ENCODE measurements at places on chromosomes 7 and 10.

DNA sequence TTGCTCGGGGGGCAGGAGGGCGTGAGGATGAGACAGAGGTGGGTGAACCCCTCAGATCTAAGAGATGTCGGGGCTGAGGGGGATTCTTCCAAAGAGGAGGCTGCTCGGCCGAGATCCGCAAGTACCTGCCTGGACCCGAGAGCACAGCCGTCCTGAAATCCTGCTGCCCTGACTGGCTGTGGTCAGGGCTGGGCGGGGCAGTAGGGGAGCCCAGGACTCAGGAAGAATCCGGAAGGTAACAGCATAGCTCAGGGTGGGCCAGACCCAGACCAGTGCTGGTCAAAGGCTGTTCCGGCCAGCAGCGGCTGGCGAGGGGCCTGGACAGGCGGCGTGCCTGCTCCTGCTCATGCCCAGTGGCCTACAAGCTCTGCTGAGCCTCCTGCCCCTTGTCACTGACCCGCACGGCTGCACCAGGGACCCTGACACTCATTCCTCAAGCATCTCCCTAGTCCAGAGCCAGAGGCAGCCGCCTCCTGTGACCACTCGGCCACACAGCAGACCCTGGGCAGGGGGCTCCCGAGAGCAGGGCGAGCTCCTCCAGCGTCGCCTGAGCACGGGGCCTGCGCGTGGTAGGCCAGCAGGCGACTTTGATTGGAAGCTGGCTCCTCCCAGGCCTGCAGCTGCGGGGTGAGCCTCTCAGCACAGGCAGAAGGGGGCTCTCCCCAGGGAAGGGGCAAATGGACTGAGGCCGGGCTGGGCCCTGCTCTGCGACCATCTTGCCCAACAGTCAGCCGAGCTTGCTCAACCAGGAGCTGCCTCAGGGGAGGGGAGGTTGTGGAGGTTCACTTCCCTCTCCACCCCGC is 3.1 kb upstream of the ADAP1 start:
- DNase-seq: no peak

DNA sequence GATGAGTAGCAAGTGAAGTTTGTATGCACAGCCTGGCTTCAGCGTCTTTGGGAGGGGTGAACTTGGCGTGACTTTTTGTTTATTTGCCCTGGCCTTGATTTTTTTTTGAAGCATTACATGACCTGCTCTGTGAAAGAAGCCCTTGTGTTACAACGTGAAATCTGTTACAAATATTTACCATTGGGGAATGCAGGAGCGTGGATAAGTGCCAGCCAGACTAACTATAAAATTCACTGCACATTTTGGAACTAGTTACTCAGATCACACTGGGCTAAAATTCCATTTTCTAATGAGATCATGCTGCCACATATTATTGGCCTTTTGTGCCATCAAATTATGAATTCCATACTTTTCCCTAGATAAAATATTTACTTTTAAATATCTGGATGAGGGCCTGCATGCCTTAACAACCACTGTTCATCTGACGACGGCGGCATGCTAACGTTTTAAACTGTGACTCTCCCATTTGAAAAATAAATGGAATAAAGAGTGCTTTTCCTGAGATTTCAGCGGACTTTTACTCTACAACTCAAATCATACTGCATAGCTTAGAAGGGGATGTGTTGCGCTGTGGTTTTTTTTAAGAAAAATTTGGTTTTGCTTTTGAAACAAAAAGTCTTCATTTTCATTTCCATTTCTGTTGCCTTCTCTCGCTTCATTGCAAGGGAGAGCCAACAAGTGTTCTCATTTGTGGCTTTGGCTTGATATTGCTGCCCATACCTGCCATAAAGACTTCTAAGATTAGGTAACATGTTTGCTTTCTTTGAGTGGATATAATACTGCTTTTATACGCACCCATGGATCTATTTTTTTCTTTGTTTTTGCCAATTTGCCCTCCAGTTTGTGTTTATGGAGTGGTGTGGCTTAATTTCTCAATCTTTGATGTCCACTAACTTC is 352.2 kb downstream of the TFEC start:
- DNase-seq: no peak

DNA sequence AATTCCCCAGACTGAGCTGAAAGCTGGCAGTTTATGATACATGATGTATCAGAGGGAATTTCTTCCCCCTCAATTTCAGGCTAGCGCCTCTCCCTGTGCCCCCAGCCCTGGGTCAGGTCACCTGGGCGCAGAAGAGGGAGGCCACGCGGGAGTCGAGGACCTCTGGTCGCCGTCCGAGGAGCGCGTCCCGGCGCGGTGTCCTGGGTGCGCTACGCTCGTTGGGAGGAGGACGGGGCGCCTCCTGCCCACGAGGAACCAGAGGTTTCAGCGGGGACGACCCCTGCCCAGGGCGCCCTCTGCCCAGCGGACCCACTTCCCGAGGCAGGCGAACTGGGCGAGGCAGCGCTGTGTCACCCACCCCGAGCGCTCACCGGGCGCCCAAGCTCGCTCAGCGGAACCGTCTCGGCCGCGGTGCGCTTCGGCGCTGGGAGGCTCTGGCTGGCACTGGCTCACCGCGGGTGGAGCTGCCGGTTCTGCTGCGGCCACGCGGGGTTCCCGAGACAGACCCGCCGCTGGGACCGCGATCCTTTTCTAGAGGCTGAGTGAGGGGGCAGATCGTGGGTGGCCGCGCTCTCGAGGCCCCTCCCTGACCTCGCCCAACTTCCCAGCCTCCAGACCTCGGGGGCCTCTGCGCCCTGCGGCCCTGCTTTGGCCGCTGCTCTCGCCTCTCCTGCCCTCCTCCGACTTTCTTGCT is at the start of gene FAM237B:
Gene FAM237B, minus strand, starts transcription at position 504 of the 694 bp plus-strand sequence. CDS start 1,556 bp downstream, outside the sequence.
- no peak for DNase-seq

DNA sequence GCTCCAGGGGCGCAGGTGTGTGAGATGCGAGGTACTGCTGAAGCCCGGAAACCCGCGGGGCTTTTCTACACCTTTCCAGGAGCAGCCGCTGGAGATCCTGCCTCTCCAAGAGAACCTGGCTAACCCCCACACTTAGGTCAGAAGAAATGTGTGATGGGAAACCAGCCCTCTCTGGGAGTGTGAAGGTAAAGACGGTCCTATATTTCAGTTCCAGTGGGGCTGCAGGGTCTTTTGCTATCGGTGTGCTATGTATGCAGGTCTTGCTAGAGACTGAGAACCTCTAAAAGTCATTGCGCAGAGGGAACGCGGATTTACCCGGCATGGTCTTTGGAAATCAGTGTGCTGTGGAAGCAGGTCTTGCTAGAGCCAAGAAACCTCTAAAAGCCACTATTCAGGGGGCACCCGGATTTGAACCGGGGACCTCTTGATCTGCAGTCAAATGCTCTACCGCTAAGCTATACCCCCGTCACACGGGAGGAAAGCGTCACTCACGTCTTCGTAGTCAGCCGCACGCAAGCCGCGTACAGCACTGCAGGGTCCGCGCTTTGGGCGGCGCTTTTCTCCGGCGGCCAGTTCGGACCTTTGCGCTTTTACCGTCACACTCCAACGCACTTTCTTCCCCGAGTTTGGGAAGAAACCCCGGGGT is 46.0 kb downstream of the ZNF777 start:
- peak; percentile 22 for DNase-seq

GRCh38 chr7:37277513-37277912 is 171.2 kb downstream of the ELMO1 start:
- no peak for DNase-seq

- no peak for DNase-seq
Observed at GRCh38 chr10:123380491-123381085, 226.4 kb downstream of the BUB3 start.

- no peak for DNase-seq
Observed at GRCh38 chr10:70903262-70903921, 15.0 kb upstream of the PCBD1 start.

- DNase-seq: no peak
Observed at GRCh38 chr7:92813390-92814024, 22.9 kb downstream of the CDK6 start.

DNA sequence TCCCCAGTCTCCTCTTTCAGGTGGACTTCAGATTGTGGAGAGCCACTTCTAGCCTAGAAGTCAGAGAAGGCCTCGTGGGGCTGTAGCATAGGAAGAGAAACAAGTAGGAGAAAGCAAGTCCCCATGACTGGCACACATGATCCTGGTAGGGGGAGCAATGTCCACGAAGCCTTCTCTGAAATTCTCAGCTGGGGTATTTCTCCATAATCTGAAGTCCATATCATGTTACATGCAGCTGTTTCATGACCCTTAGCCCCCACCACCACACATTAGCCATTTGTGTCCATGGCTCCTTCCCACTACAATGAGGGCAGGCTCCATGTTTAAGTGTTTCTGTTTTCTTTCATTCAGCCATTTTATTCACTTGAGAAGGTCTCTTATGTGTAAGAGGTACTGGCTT is 43.2 kb downstream of the LAMB4 start:
- no peak for DNase-seq

DNA sequence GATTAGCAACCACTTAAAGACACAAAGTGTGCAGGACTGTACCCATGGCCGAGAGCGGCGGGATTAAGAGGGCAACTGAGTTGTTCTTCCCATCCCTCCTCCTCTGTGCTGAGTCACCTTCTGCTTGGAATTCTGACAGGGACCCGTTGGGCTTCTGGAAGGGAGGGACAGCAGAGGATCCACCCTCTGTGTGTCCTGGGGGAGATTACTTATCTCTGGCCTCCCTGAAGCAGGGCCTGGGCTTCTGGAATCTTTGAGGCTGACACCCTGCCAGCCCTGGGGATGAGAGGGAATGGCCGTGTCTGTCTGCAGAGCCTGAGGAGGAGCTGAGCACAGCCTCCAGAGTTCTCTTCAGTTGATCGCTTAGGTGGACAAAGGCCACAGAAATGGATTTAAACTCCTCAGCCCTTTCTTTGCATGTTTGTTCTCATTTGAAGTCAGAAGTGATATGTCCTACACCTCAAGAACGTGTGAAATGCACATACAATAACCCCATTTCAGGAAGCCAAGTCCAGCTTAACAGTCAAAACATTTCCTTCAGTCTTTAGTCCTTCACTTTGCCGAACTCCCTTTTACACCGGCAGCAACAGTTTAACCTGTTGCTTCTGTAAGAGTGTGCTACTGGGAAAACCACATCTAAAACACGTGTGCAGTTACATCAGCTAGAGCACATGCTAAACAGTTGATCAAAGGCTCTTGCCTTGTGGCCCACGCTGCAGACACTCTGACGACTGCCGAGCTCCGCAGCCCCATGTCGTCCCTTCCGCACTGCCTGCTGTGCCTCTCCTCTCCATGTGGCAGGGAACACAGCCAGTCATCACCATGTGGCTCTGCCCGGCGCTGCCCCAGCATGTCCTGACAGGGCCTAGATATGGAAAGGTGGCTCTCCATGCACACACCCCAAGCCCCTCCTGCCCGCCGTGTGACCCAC is 55.7 kb downstream of the IKZF1 start:
- peak; percentile 72 for DNase-seq

- DNase-seq: no peak
Observed at GRCh38 chr7:106460792-106461254, 176.0 kb upstream of the NAMPT start.

Measured in T-helper 9 cell (primary cell).